Mesenchymal stem cell (in vitro differentiated cells and primary cell): ENCODE measurements at places on chromosomes 2 and 18.

DNA sequence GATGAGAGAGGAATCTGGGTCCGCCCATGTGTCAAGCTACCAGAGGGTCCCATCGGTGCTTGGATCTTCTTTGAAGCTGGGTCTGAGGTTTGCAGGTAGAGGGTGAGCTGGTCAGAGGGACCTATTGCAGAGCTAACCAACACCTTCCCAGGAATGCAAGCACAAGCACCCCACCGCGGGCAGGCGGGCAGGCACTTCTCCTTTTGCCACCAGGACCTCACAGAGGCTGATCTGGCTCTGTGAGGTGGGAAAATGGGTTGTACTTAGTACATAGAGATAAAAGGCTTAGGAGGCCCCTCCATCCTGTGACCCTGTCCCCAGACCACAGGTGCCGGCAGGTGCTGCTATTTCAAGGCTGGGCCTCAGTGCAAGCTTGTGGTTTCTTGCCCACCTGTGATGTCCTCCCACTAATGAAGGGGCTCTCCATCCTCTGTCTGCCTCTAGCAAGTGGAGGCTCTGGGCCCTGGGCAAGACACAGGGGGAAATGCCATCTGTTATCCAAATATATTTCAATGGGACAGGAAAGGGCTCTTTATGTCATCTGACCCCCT, 31.4 kb upstream of the IL37 start:
- no peak for DNase-seq

GRCh38 chr2:69781321-69782248, 39.7 kb downstream of the ANXA4 start:
- no peak for DNase-seq

GRCh38 chr2:179595284-179595683, 266.1 kb downstream of the ZNF385B start:
- DNase-seq = no peak

GRCh38 chr2:26708457-26708856, 15.9 kb downstream of the KCNK3 start:
- no peak for DNase-seq

DNA sequence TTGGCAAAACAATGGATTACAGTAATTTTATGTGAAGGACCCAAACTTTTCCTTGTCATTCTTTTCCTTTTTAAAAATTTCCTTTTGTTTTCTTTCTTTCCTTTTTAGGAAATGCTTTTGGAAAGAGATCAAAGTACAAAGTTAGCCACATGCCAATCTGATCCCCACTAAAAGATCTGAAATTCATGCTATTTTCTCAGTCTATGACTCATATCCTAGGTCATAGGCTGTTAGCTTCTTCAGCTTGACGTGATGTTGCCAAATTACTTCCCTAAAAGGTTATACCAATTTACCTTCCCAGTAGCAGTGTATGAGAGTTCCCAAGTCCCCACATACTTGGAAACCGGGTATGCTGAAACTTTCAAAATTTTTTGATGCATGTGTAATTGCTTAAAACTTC, 355.3 kb downstream of the INSIG2 start:
- no peak for DNase-seq

GRCh38 chr2:5442736-5443135, 249.4 kb upstream of the SOX11 start:
- no peak for DNase-seq

DNA sequence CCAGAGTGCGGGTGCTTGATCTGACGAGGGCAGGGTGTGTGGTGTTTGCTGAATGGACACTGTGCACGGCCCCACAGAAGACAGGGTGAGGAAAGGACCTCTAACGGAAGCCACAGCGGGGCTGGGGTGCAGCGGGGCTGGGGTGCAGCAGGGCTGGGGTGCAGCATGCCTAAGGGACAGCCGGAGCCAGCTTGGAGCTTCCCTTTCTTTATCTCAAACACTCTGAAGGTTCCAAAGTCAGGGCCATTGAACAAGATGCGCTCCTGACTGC, 35.0 kb downstream of the PXDN start:
- DNase-seq = no peak

DNA sequence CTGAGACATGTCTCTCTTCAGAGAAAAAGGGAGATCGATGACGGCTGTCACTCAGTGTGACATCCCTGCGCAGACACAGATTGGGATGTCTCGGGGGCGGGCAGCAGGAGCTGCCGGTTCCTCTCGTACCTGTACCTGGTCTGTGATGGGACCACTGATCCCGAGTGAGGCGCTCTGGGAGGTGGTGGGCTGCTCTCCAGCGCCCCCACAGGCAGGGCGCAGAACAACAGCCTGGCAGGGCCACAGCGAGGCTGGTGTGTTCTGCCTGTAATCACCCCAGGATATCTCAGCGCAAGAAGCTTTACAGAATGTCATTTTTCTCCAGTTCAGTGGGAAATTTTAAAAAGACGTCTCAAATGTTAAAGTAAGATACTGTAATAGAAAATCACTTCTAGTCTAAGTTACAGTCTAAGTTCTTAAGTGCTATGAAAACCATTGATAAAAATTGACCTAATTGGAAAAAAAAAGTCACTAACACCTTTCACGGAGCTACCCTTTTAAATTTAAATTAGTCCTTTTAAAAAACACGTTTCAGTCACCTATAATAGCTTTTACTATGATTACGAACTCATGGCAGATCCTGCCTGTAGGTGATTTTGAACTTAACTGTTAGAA, 189.8 kb downstream of the SNTG2 start:
- DNase-seq = no peak

DNA sequence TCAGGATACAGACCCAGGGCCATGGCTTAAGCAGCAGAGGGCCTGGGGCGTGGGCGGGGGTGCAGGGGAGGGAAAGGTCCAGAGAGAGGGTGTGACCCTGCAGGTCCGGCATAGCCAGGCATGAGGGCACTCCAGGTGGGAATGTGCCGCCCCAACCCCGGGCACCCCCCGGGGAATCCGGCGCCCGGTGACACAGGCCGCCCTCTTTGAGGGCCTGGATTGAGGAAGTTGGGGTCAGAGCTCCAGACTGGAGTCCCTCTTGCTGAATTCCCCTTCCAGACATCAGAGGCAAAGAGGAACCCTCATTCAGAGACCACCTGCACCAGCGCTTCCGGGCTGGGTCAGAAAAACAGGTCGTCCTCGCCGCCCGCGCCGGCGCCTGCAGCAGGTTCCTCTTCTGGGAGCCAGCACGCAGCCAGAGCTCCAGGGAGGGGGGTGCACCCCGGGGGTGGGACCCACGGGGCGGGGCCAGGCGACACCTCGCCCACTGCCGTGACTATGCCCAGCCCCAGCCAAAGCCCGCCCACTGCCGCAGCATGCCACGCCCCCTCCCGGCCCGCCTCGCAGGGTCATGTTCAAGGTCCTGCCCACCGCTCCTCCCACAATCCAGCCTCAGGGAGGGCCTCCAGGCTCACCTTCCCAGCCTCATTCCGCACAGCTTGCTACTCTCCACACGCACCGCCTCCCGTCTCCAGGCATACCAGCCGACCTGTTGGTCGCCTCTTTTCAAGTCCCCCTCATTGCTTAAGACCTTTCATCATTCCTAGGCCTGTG, 98.3 kb upstream of the ID2 start:
- peak; percentile 83 for DNase-seq

DNA sequence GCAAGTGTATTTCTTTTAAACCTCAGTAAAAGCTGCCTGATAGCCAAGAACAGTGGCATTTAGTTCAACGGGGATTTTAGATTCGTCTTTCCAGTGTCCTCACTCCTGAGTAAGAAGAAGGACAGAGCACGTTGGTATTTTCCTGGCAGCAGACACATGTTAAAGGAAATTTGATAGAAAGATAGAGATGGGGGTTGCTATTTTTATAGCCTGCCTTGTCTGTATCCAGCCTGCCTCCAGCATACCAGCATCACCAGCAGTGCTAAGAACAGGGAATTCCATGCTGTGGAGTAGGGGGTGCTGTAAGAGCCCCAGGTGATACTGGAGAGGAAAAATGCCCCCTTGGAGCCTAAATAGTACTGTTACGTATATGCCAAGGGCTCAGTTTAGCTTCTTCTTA, 1.1 kb upstream of the SMYD1 start:
- no peak for DNase-seq

DNA sequence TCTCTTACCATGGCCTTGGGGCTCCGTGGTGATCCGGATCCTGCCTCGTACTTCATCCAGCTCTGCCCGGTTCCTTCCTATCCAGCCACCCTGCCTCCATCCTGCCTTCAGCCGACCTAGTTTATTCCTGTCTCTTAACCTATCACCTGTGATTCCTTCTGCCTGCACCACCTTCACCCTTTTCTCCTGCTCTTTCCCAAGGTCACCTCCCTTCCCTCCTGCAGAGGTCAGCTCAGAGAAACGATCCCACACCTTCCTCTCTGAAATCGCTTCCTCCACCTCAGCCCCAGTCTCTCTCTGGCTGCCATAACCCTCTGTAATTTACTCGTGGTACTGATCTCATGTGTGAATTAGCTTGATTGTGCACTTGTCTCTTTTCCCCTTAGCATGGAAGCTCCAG, 23.5 kb upstream of the LAPTM4A start:
- no peak for DNase-seq

DNA sequence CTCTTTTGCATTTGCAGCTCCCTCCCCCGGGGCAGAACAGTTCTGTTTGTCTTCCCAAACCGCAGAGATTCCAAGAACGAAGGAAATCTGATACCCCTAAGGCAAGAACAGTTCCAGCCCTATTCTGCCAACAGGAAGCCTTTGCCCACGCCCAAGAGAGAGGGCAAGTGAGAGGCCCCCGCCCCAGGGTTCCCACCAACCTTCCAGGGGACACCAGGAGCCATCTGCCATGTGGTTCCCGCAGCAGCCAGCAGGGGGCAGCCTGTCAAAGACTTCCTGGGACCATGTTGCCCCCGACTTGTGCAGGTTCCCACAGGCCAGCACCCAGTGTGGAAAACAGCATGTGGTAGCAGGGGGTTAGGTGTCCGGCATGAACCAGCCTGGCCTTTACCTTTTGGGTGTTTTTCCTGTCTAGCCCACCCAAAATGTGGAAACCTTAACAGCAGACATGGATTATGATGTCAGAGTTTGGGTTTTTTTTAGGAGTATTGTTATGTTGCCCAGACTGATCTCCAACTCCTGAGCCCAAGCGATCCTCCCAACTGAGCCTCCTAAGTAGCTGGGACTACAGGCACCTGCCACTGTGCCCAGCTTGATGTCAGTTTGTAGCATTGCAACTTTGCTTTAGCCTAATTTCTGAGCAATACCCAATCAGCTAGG, 21.7 kb upstream of the EFHD1 start:
- DNase-seq = peak; percentile 45

DNA sequence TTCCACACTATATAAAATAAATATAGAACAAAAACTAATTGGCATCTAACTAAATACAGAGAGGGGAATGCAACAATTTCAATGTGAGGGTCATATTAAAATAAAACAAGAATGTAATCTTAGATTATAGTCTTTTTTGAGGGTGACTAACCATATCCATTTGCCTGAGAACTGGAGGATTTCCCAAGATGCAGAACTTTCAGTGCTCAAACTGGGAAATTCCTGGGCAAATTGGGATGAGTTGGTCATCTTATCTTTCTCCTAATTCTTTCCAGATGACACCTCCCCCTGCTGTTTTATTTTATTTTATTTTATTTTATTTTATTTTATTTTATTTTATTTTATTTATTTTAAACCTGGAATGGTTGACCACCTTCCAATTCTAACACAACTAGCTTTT, 846.2 kb downstream of the SLC4A3 start:
- no peak for DNase-seq
